Stimulated activated CD4-positive, alpha-beta T cell treated with anti-CD3 and anti-CD28 coated beads, Interleukin-4, amount 100 ng/mL, for 48 hours (primary cell): ENCODE measurements at places on chromosomes 1 and 21.

DNA sequence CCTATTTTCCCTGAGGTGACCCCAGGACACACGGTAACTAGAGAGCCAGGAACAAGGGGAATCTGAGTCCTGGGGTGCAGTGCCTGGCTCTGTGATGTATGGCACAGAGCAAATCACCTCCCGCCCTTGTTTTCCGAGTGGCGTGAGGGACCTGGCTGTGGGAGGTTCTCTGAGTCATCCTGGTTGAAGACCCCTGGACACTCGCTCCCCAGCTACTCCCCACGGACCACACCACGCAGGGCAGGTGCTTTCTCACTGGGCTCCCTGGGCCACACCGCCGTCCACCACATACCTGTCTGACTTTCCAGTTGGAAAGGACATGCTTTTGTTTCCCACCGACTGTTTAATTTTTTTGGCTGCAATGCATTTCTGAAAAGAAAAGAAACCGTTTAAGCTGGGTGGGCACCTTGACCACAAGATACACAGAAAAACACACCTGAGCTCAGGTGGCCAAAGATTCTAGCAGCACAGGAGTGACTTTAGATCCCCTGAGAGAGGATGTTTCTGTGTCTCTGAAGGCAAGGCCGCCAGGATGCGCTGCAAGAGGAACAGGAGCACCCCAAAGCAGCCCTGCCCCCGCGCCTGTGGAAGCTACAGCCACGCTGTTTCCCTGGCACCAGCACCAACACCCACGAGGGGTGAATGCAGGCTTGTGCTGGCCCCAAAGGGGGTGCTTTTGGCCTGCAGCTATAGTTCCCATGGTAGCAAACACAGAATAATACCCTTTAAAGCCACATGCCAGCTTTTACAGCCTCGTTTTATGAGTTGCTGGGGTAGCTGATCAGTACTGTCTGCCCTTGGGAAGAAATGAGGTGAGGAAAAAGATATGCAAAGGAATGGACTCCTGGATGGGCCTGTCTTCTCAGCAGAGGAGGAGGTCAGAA lies 8.1 kb upstream of the SRM start:
- no peak for DNase-seq

DNA sequence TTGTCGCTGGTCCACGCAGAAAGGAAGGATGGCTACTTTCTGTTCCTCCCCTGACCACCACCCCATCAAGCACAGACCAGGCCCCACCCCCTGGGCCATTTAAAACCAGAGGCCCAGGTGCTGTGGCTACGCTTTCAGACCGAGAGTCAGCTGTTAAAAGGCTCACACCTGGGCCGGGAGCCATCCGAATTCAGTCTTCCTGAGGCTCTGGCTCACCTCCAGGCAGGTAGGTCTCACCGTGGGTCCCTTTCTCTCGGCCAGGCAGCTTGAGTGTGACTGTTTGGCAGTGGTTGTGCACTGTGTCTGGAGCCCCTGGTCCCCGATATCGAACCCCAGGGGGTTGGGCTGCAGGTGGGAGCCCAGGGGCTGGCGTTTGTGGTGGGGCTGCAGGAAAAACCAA lies 7.2 kb downstream of the ACTL8 start:
- no peak for DNase-seq

- no peak for DNase-seq
Measured at GRCh38 chr21:45827881-45828579, 153.5 kb upstream of the COL6A1 start.

GRCh38 chr21:41786509-41786987 lies 19.7 kb upstream of the RIPK4 start:
- DNase-seq: no peak

GRCh38 chr1:202121006-202121405 lies 1.7 kb upstream of the GPR37L1 start:
- DNase-seq: no peak

GRCh38 chr1:44806704-44807363 lies at the start of gene DYNLT4:
DYNLT4 (minus strand) TSS chr1:44807351; CDS start chr1:44806668, 683 bp downstream.
- DNase-seq: no peak

DNA sequence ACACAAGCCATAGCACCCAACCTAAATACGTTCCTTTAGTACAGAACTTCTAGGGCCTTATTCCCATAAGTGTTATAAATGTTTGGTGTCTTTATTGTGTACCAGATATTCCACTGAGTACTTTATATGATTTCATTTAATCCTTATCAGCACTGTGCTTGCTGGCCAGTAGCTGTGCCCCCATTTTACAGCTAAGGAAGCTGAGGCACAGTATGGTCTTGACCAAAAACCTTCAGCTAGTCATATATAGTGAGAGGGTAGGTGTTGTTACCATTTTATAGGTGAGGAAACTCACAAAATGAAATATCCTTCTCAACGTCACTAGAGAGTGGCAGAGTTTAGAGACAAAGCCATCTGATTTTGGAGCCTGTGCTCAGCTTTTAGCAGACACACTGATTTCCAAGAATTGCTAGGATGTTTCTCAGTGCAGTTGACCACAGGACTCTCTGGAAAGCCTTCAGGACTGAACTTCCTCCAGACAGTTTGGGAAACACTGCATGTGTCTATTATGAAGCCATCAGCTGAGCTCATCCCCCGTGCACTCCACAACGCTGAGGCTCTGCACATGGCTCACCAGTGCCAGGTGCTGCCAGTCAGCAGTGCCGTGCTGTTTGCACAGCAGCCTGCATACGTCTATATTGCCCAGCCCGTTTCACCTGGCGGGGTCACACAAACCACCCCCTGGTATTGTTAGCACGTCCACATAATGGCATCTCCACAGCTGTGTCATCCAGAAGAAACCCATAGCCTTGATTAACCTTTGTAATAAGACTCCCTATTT lies 15.4 kb downstream of the NPPA start:
- no peak for DNase-seq

GRCh38 chr1:117689997-117690625 lies 84.3 kb downstream of the TENT5C start:
- no peak for DNase-seq

DNA sequence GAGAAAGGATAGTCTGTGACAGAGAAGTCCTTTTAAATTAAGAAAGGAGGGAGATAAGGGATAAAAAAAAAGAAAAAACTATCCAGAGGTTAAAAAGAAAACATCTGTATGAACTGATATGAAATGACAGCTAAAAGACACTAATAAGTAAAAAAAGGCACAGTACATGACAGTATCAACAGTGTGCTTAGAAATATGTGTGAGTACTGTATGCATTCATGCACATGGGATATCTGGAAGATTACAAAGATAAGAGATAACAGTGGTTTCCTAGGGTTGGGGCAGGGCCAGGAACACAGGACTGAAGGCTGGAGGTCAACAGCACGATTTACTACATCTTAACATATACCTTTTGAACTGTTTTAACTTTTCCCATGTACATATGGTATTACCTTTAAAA lies 13.3 kb downstream of the PTP4A2 start:
- no peak for DNase-seq

DNA sequence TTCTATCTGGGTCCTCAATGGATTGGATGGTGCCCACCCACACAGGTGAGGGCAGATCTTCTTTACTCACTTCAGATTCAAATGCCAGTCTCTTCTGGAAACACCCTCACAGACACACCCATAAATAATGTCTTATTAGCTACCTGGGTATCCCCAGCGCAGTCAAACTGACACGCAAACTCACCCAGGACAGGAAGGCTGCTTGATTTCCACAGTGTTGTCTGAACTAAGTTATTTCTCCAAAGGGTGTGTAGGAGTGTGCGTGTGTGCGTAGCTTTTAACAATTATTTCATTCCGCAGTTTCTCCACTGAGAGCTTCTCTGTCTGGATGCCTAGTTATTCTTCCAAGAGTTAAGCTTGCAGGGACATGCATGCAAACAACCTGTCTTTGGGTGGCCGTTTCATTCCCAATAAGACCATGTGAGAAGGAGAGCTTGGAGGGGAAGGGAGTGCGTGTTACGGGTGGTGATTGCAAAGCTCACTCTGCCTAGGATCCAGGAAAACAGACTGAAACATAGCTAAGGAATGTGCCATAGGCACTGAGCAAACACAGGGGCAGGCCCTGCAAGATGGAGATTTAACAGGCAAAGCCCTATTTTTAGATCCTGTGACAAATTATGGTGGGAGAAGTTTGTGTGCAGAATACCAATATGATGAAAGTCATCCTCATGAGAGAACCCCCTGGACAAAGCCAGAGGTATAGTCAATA lies 269.7 kb downstream of the DYRK1A start:
- no peak for DNase-seq

- DNase-seq: no peak
Measured at GRCh38 chr21:14817311-14817710, 247.5 kb downstream of the NRIP1 start.
